Urinary bladder (tissue), 4 donors: ENCODE measurements at places on chromosomes 5 and 9. TPM values are rescaled to one million over a fixed set of nuclear protein-coding genes. Genes with fewer than 3 reads are reported as not detected.

Gene TCF7
- polyA plus RNA-seq, result 3.9 TPM

DNA sequence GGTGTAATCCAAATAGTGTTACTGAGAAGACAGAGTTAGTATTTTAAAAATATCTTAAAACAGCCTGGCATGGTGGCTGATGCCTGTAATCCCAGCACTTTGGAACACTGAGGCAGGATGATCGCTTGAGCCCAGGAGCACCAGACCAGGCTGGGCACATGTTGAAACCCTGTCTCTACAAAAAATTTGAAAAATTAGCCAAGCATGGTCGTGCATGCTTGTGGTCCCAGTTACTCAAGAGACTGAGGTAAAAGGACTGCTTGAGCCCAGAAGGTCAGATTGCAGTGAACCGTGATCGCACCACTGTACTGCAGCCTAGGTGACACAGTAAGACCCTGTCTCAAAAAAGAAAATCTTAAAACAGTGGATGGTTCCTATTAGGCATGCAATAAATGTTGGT is 12.4 kb downstream of the IFNA1 start:
- no peak for DNase-seq

DNA sequence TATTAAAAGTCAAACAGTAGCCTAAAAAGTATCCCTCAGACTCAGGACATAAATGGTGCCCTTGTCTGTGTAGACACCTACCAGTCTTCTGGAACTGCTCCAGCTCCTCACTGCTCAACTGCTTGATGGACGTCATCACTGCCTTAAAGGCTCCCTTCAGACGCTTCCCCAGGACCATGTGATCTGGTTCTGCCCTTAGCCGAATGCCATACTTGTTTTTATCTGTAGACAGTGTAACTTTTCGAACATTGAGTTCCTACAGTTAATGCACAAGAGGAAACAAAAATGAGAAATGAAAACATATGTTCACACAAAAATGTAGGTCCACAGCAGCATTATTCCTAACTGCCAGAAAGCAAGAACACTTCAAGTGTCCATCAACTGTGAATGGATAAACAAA is 46.2 kb downstream of the IARS1 start:
- no peak for DNase-seq

Gene PCDHGA9
- 3.1 TPM for polyA plus RNA-seq

DNA sequence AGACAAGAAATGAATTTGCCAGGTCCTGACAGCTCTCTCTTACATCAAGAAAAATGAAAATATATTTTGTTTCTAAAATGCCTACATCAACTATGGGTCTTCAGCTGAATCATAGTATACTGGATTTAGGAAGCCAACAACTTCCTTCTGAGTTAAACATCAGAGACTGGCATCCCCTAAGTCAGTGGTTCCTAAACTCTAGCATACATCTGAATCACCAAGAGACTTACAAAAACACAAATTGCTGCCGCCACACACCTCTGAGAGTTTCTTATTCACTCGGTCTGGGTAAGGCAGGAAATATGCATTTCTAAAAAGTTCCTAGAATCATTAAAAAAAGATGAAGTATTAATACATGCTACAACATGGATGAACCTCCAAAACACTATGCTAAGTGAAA is 60.4 kb upstream of the TMEM252 start:
- DNase-seq, result no peak

DNA sequence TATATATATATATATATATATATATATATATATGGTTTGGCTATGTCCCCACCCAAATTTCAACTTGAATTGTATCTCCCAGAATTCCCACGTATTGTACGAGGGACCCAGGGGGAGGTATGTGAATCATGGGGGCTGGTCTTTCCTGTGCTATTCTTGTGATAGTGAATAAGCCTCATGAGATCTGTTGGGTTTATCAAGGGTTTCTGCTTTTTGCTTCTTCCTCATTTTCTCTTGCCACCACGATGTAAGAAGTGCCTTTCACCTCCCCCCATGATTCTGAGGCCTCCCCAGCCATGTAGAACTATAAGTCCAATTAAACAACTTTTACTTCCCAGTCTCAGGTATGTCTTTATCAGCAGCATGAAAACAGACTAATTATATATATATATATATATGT is 52.3 kb upstream of the ADAMTS2 start:
- no peak for DNase-seq

DNA sequence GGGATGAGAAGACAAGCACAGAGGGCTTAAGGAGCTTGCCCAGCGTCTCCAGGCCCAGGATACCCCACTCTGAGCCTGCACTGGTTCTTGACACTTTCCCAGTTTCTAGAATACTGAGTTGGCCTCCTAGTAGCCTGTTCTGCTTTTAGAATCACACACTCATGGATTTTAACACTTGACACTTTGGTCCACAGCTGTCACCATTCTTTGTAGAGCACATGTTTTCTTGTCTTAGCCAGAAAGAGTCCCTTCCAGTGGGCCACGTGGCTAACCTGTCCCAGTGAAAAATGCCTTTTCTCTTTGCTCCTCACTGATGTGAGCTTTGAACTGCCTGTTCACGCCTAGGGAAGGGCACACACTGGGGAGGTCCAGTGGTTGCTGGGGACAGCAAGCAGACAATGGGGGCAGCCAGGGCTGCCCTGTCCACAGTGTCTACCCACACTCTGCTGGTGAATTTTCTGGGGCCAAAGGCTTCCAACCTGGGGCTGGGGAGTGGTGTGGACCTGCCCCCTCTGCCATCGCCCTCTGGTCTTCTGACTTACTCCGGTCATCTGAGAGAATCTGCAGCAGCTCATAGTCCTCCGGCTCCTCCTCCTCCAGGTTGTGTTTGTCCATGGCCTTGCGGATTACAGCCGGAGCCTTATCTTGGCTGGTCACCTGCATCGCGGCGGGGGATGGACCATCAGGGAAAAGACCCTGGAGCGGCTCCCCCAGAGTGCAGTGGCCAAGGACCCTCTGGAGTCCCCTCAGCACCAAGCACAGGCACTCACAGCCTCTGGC is 21.1 kb downstream of the RALGDS start:
- no peak for DNase-seq

DNA sequence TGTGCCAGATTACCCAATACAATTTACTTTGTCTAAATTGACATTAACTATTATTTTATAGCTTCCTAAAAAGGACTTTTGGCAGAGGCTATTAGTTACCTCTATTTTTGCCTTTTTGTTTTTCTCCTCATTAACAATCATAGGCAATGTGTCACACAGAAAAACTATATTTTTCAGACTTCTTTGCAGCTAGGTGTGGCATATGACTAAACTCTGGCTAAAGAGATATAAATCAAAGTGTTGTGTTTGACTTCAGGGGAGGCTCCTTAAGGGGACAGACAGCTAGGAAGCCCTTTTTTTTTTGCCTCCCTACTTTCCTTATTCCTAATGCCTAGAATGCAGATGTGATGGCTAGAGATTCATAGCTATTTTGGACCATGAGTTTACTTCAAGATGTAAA is 19.7 kb upstream of the GCNT4 start:
- no peak for DNase-seq

Gene ATP6V0E1
- 324 TPM for polyA plus RNA-seq

DNA sequence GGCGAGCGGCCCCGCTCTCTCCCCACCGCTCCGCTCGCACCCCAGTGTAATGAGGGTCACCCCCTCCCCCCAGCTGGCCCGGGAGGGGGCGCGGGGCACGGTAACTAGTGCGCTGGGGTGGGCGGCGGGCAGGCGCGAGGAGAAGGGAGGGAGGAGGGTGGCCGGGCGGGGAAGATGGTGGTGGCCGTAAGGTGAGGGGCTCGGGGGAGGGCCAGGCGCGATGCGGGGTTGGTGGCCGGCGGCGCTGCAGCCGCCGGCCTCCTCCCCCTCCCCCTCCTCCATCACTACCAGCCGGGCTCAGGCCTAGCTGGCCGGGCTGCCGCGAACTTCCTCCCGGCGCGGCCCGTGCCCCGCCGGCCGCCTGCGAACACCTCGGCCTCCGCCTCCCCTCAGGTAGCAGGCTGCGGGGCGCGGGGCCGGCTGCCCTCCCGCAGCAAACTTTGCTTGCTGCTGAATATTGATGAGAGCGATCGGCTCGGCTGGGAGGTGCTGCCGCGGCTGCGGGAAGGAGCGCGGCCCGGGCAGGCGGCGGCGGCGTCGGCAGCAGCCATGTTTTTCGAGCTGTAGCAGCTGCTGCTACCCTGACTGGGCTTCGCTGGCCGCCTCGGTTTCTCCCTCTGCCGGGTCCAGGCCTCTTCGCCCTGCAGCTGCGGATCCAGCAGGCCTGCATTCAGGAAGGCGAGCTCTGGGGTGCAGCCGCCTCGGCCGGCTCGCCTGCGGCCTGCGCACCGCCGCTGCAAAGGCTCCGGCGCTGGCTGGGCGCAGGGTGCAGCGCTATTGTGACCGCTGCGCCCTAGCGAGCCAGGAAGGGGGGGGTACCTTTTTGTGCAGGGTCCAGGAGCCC is 502 bp downstream of the NSD1 start:
- DNase-seq, result no peak
